ENCODE measurements at places on chromosomes 6 and 20.

DNA sequence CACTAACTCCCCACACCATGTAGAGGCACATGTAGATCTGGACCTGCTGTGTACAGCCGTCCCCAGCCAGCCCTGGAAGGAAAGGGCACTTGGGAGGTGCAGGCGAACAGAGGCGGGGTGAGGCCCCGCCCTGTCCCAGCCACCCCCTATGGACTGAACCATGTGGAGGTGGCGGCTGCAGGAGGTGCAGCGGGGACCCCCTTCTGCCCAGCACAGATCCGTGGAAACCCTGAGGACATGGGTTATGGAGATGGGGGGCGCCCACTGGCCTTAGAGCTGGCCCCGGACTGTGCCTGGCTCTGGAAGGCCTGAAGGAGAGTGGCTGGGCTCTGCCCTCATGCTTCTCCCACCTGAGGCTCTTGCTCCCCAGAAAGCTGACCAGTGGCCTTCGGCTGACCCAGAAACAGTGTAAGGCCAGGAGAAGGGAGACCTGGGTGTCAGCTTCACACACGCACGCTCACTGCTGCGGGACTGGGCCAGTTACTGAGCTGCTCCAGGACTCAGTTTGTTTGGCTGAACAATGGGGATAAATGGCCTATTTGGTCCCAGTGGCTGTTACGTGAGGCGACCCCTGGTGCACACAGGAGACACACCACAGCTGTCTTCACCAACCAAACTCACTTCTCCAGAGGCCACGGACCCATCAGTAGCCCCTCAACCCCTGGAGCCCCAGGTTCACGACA lies 87.2 kb downstream of the GINS1 start:
- DNase-seq = no peak

DNA sequence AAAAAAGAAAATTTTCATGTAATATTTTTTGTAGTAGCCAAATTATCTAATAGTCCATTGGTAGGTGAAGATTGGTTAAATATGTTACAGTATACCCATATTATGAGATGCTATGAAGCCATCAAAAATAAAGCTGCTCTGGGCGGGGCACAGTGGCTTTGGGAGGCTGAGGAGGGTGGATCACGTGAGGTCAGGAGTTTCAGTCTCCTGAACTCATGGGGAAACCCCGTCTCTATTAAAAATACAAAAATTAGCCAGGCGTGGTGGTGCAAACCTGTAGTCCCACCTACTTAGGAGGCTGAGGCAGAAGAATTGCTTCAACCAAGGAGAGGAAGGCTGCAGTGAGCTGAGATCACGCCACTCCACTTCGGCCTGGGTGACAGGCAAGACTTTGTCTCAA lies 360.5 kb downstream of the KIF16B start:
- DNase-seq = no peak

DNA sequence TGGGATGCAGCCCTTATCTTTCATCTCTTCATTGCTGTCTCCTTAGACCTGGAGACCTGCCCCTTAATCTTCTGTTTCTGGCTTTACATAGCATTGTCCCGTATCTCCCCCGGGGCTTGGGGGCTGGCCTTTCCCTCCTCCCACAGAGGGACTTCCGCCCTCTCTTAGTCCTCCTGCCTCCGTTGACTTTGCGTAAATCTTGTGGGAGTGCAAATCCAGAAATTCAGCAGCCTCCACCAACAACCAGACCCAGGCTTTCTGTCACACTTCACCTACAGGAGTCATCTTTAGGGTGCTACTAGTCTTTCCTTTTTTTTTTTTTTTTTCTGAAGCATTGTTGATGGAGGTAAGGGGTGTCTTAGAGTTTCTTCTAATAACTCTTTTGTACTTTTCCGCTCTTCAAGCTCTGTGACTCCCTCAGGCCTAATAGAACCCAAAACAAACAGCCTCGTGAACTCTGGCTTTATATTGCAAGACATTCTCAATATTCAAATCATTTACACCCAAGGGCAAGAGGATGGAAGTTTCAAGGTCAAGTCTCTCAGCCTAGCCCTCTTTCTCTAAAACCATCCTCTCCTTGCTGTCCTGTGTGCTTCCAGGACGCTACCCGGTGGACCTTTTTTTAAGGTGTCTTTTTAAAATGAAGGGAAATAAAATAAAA lies 66.2 kb downstream of the RREB1 start:
- peak; percentile 31 for DNase-seq

DNA sequence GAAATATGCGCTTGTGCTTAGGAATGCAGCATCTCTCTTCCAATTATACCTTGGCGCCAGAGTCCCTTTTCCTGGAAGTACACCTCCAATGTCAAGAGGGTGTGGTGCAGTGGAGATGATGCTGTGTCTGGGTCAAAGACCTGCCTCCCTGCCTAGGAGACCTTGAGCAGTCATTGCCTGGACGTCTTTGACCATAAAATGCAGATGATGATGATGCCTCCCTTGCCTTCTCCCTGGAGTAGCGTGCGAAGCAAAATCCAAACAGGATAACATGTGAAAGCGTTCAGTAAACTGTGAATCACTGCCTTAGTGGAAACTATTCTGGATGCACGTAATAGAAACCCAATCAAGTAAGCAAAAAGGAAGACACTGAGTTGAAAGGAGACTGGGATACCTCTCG lies 97.4 kb upstream of the ARMC2 start:
- no peak for DNase-seq

DNA sequence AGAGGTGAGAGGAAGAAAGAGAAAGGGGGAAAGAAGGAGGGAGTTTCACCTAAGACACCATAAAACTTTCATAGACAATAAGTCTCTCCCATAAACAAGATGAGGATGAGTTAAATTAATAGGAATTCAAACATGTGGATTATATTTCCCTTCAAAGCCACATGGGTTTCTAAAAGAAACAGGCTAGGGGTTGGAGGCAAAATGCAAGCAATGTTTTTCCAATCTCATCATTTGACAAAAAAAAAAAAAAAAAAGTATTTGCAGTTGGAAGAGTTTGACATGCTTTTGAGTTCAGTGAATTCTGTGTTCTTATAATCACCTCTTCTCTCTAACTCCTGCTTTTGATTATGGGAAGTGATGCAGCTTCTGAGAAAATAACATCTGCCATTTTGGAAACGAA lies 286.5 kb upstream of the PRND start:
- DNase-seq = peak; percentile 55

GRCh38 chr20:34689486-34689885 lies 12.6 kb upstream of the PIGU start:
- DNase-seq = peak; percentile 43

- DNase-seq = no peak
Observed at GRCh38 chr20:25280051-25280573, 32.2 kb downstream of the PYGB start.

DNA sequence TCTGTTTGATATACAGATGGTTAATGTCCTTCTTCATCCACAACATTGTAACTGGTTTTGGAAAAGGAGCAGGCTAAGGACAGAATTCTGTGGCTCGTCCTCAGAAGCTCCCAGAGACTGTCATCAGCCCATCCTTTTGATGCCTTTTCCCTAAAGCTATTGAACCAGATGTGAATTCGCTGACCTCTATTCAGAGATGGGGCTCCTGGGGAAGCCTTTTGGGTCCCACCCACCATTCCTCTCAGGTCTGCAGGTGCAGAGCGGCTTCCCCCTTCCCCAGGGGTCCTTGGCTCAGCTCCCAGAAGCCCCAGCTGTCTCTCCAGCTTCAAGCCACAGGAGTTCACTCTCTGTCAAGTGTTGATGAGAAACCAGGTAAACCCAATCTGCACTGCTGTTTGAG lies 191.7 kb downstream of the SMOC2 start:
- no peak for DNase-seq

- DNase-seq = no peak
Observed at GRCh38 chr6:39037082-39037508, 11.5 kb upstream of the GLP1R start.

DNA sequence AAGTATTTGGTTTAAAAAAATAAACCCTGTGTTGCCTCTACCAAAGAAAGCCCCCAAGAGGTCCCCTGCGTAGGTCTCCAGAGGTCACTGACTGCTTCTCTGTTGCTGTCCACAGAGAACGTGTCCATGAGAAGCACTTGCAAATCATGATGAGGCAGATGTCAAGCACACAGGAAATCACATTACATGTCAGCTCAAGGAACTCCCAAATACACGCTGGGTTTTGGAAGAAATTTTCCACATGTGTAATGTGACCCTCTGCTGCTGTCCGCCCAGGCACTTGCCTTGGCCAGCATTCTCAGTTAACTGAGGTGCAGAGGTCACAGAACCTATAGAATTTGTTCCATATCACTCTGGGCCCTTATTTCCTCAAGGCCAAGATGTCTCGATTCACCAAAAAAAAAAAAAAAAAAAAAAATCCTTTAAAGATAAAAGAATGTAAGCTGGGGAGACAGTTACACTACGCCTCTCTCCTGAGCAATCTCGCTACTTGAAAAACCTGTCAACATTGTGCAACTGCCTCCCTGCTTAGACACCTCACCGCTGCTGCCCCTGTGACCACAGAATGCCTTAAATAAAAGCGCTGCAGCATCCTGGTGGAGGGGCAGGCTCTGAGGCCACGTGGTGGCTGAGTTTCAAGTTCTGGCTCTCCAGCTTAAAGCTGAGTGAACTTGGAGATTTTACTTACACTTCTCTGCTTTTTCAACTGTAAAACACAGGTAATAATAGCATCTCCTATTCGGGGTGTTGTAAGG lies 42.3 kb downstream of the SLC22A23 start:
- peak; percentile 14 for DNase-seq

DNA sequence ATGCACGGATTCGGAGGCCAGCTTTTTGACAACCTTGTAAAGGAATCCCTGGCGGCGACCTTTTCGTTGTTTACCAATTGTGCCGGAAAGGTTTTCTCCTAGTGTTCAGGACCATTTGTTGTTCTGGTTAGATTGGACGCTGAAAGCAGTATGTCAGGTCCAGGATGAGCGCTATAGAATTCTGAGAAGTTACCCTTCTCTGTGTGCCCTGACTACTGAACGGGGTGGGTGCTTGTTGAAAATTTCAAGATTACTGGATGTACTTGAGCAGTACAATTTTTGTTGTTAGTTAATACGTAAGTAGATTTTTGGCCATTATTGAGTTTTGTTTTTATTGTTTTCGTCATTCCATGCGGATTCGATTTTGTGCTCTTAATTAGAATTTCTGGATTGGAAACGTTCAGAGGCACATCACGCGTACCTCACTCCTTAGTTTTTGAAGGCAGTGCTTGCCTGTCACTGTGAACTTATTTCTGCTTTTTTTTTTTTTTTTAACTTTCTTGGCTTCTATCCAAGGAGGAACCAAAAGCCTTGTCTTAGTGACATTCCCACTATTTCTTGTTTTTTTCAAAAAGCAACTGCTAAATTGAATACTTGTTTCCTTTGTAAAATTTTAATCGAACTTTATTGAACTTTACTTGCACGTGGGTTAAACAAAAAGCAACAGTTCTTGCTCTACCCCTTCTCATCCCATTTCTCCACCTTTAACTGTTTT lies 898 bp downstream of the XRN2 start:
- DNase-seq = no peak

DNA sequence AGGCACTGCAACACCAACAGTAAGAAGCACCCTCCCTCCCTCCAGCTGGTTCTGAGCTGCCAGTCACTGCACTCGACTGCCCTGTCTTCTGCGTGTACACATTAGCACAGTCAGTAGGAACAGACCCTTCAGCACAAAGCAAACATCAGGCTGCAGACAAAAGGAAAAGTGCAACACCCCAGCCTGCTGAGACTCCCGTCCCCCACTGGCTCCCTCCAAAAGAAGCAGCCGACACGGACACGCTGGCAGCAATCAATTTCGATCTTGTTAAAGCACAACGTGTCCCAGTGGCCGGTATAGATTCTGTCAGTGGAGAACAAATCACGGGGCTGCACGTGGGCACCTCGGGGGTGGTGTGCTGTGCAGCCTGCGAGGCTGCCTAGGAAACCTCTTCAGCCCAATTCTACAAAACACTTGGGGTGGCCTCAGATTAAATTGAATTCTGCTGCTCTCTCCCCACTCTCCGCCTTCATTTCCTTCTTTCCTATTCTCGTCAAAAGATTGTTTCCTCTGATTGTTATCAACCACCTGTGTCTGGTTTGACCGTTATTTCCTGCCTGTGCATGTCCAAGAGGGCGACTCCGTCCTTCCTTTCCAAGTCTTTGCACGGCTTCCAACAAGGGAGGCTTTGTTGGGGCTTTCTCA lies 38.7 kb downstream of the TRAF3IP2 start:
- no peak for DNase-seq

- DNase-seq = peak; percentile 70
Observed at GRCh38 chr20:19253916-19254820, 41.7 kb downstream of the SLC24A3 start.

DNA sequence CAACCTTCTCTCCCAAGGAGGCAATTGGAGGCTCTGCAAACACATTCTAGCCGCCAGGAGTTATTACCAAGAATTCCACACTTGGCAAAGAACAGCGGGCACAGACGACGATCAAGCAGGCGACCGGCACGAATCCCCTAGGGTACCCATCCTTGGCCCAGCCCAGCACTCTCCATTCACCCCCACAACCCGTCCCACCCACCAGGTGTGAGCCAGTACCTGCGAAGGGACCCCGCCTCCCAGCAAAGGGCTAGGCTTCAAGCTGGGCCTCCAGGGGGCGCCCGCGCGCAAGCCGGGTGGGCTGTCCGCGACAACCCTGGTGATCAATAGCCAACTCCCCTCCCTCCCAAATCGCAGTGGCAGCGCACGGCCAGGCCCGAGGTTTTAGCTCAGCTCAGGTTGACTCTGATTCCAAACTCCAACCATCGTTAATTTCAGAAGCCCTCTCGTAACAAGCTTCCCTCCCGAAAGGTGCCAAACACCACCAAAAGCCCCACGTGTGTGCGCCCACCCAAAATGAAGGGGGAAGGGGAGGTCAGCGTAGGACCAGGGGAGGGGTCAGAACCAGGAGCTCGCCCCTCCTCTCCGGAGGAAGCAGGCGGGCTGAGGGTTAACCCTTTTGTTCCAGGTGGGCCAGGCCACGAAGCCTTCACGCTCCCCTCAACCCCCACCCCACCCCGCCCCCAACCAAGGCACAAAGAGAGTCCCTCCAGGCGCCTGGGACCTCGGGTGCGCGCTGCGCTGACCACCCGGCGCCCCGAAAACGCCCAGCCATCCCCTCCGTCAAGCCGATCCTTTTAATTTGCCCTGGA lies 2.1 kb downstream of the SALL4 start:
- peak; percentile 35 for DNase-seq

GRCh38 chr6:129492260-129492659 lies 217.7 kb downstream of the ARHGAP18 start:
- no peak for DNase-seq

DNA sequence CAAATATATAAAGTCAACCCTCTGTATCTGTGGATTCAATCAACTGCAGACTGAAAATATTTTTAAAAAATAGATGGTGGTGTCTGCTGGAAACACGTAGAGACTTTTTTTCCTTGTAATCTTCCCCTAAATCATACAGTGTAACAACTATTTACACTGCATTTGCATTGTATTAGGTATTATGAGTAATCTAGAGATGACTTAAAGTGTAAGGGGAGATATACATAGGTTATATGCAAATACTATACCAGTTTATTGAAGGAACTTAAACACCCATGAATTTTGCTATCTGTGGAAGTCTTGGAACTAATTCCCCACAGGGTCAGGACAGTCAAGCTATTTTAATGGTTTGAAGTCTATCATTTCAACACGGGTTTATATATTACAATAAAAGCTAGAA lies 10.2 kb downstream of the HDAC2 start:
- no peak for DNase-seq

GRCh38 chr20:43442282-43442880 lies 15.3 kb upstream of the SRSF6 start:
- DNase-seq = no peak

- DNase-seq = no peak
Observed at GRCh38 chr20:49979030-49979832, 3.5 kb upstream of the SNAI1 start.

GRCh38 chr6:56022678-56023077 lies 147.3 kb upstream of the BMP5 start:
- no peak for DNase-seq
